Stimulated activated naive CD4-positive, alpha-beta T cell (primary cell): ENCODE measurements at places on chromosomes 5 and 9.

GRCh38 chr5:164289526-164289925 lies 784.1 kb downstream of the MAT2B start:
- no peak for DNase-seq

- DNase-seq = no peak
Measured at GRCh38 chr9:79694676-79695400, 123.1 kb downstream of the TLE4 start.

DNA sequence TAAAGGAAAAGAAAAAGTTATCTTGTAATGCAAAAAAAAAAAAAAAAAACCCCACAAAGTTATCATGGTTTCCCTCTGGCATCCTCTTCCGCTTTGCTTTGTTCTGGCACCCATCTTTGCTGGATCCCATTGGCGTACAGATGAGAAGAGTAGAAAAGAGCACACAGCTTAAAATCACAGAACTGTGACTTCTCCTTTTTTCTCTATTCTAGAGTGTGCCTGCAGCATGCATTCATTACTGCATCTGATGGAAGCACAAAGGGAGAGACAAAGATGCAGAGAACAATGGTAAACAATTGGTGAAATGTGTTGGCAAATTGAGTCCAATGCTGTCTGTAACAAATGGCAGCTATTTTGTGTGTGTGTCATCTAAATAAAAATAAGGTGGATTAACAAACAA lies 440.8 kb upstream of the PIK3R1 start:
- DNase-seq = no peak

DNA sequence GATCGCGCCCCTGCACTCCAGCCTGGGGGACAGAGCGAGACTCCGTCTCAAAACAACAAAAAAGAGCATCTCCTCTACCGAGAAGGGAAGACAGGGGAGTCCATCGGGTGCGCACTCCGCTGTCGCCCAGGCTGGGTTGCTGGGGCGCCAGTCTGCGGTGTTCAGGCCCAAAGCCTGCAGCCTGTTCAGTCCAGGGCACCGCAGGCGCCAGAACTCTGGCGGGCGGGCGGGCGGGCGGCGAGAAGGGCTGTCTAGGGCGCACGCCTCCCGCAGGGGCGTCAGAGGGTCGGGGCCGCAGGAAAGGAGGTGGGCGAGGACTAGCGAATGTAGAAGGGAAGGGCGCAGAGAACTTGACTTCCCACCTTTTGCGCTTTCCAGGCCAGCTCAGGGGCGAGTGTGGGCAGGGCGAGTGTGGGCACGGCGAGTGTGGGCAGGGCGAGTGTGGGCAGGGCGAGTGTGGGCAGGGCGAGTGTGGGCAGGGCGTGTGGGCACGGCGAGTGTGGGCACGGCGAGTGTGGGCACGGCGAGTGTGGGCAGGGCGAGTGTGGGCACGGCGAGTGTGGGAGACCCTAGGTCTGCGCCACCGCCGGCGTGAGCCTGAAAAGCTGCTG lies 10.5 kb downstream of the PROP1 start:
- DNase-seq = no peak

DNA sequence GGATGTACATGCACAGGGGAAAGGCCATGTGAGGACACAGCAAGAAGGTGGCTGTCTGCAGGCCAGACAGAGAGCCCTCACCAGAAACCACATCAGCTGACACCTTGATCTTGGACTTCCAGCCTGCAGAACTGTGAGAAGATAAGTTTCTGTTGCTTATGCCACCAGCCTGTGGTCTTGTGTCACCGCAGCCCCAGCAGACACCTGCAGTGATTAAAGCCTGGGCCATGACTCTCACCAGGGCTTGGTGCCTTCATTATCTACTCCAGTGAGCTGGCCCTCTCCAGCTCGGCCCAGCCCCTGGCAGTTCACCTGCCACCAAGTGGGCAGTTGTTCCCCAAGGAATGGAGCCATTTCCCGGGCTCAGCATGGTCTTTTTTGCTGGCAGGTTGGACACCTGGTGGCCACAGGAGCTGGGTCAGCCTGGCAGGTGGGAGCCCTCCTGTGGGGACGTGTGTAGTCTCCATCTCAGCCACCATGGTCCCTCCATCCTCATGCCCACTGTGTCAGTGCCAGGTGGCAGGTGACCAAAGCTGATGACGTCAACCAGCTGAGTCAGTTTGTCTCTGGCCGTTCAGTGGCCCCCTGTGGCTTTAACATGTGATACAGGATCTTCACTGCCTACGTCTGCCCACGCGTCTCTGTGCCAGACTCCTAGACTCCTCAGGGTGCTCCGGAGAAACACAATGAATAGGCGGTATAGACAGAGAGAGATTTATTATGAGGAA lies 99.9 kb upstream of the PPP1R26 start:
- DNase-seq = no peak

GRCh38 chr9:109256336-109256735 lies 64.5 kb downstream of the EPB41L4B start:
- no peak for DNase-seq

DNA sequence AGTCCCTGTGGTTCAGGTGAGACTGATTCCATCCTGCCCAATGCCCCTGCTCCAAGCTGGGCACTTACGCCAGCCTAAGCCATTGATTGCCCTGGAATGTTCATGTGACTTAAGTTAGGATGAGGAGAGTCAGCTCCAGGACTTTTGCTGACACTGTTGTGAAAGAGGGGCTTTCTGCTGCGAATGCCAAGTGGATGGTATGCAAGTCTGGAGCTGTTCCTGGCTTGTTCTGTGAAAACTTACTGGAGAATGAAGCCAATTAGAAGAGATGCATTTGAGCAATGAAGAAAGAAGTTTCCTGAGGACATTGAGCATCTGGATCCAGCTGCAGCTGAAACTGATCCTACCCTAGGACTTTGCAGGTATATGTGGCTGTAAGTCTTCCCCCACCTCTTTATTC lies 61.2 kb upstream of the ZFR start:
- DNase-seq = no peak

- DNase-seq = no peak
Measured at GRCh38 chr5:59326596-59326995, 566.9 kb downstream of the PDE4D start.

- DNase-seq = no peak
Measured at GRCh38 chr9:133397895-133398294, 19.9 kb downstream of the REXO4 start.

GRCh38 chr5:157540124-157540523 lies 35.5 kb downstream of the ADAM19 start:
- DNase-seq = no peak

DNA sequence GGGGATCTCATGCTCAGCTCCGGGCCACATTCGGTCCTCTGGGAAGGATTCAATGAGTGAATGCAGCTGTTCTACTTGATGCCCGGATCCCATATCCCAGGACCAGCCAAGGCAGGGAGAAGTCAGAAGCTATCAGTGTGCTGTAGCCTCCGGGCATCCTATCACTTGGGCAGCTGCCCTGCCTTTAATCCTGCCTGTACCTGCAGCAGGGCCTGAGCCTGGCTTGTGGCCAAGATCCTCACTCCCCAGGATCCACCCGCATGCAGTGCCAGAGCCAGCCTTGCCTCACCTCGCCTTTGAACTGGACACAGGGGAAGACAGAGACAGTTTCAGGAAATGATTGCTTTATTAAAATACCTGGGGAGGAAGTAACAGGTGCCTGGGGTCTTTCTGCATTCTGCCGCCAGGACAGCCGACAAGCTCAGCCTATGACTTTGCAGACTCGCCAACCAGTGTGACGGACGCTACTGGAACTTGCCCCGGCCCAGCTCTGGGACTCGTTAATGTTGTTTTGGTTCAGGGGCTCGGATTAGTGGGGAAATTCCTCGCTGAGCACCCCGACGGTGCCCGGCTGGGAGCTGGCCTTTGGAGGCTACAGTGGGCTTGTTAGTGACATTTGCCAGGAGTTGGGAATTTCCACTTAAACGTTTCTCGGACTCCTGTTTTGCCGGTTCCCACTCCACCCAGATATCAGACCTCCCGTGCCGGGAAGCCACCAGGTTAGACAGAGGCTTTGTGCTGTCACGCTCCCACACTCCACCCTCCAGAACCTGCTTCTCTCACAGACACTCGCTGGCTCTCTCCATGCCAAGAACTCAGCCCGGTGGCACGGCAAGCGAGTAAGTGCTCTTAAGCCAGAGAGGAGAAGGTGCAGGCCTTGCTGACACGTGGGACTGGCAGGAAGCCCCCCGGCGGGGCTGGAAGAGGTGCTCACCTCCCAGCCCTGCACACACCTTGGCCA lies 721 bp downstream of the PTGES start:
- DNase-seq = no peak
